ENCODE measurements at places on chromosomes 2 and 18. TPM values are rescaled to one million over a fixed set of nuclear protein-coding genes. Genes with fewer than 3 reads are reported as not detected.

The PMAIP1 gene
- 17.6 TPM for total RNA-seq

DNA sequence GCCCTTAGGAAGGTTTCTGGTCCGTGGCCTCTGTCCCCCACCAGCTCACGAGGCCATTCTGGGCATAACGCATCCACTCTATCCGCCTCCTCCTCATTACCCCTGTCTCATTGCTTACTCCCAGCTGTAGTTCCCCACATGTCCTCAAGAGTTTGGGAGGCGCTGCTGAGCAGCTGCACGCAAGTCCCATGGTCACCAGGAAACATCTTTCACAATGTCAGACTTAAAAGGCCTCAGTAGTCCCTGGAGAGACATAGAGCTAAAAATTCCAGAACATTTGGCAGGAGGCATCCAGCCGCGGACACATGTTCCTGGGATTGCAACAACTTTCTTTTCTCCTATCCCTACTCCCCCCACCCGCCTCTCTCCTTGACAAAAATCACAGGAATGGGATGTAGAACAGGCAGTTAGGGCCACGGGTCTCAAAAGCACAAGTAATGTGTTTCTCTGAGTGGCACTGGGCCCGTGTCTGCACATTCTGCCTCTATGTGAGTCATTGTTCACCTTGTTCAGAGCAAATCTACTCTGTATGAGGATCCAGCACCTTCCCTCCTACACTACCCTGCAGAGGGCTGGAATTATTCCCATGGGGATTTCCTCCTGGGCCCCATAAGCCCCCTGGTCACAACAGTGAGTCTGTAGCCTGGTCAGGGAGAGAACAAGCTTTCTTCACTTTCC is 8.1 kb downstream of the LBH start:
- DNase-seq: peak; percentile 89

- no peak for DNase-seq
Measured at GRCh38 chr2:240041363-240041762, 11.1 kb upstream of the OR6B2 start.

DNA sequence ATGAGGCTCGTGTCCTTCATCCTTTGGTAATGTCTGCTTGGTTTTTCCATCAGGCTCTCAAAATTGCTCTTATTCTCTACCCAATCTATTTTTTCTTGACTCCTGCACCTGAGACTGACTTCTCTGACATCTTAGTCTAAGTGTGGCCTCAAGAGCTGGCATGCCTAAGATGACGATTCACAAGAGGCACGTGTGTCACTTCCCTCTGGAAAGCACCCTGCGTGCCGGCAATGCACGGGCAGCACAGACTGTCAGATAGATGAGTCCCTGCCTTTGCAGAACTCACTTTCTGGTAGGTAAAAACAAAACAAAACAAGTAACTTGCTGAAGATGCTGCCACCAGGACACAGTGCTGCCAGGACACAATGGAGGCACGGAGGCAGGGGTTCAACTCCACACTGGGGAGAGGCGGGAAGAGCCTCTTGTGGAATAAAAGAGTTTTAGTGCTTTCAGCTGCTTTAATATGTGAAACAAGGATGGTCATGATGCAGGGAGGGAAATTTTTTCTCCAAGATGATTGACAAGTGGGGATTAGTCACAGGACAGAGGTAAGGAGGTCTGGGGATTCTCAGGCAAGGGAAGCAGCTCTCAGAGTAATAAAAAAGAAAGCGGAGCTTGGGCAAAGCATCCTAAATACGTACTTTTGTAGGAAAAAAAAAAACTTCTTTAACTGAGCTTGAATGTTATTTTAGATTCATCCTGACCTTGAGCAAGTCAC is 27.3 kb downstream of the CYB5A start:
- DNase-seq: no peak

DNA sequence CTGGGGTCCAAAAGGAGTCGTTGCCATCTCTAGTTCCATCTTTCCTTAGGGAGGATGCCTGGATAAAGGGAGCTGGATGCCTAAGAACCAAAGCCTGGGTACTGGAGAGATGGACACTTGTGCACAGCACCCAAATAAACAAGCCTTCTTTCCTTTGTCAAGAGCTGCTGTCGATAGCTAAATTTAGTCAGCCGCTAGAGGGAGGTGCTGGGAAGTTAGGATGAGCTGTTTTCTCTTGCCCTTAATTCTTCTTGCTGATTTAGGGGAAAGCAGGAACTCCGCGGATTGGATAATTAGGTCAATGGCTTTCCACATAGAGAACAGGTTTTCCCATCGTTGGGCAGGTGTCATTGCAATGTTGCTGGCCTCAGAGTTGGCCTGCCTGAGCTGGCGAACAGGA is 30.9 kb upstream of the SERPINB12 start:
- DNase-seq: no peak

GRCh38 chr2:235080101-235080500 is 128.3 kb downstream of the SH3BP4 start:
- DNase-seq: no peak

DNA sequence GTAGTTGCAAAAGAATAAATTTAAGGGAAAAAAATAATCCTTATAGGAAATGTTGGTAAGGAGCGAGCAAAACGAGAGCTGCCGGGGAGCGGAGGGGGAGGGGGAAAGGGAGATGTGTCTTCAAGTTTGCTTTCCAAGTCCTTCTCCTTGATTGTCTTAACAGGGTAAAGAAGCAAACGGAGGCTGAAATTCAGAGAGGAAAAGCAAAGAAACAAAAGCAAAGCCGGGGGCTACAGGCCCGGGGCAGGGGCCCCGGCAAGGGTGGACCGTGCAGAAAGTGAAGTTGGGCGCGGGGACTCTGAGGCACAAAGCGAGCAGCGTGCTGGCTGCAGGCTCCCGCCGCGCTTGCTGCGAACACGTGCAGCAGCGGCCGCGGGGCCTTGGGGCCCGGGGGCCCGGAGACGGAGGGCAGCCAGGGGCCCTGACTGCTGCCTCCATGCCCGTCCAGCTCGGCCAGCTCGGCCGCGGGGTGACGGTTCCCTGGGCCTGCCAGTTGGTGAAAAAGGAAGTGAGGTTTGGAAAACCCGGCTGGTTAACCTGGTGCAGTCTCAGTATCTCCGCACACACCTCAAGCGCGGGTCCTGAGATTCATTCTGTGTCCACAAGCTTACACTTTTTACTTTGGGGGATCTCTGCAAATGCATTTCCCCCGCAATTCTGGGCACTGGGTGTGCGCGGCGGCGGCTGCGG is 4.1 kb downstream of the BCL11A start:
- no peak for DNase-seq

GRCh38 chr2:11697103-11697871 is 27.3 kb upstream of the NTSR2 start:
- no peak for DNase-seq

GRCh38 chr2:223586261-223586660 is 15.9 kb downstream of the SCG2 start:
- DNase-seq: no peak

The LOXHD1 gene
- not detected for total RNA-seq

DNA sequence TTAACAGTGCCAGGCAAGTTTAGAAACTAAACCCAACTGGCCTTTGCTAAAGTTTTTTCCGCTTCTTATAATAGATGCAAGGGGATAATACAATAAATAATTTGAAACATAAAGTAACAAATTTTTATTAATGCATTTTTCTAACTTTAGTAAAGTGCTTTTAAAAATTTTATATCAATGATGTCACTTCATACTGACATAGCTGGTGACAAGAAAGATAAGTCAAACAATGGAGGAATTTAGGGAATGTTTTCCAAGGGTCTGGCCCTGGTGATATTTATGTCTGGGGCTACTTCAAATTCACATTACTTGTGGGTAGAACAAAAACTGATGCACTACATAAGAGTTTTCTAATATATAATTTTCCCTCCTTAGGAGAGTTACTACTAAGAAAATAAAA is 61.2 kb upstream of the CBLN2 start:
- DNase-seq: no peak

DNA sequence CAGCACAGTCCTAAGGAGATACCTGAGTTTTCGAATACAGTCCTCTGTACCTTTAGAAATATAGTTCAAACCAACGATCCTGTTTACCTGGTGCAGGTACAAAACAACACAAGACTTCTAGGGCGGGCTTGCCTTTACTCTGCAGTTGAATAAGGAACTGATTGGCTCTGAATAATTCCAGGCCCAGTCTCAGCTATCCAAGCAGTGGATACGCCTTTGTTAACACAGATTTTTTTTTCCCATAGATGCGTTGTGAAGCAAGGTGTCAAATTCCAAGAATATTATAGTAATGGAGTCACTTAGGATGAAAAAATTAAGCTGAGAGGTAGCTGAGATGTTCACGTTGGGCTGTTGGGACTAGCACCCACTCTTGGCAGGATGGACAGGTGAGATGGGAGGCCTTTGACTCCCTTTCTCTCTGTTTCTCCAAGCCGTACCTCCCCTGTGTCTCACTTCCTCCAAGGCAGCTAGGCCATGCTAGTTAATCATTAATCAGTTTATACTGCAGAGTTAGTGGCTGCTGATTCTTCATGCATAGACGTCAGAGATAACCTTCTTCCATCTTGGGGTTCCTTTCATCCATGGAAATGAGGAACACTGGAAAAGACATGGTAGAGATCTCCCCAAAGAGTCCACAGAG is 380.8 kb upstream of the ACVR2A start:
- DNase-seq: no peak

- DNase-seq: no peak
Measured at GRCh38 chr2:177501186-177501585, 108.6 kb downstream of the AGPS start.

DNA sequence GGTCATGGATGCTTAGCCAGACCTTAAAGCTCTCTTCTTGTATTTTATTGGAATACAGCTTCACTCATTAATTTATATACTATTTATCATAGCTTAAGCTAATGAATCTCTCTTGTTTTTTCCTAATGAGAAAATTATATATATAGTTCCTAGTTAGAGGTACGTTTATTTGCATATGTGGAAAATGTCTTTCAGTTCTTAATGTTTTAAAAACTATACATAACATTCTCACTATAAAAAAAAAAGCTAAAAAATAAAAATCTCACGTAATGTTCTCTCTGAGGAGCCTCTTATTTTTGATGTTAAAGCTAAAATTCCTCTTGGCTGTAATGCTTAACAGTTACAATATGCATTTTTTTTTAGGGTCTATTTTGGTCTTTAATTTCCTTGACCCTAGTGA is 16.6 kb downstream of the UGP2 start:
- DNase-seq: no peak

The SH2D6 gene
- total RNA-seq: 0.36 TPM

DNA sequence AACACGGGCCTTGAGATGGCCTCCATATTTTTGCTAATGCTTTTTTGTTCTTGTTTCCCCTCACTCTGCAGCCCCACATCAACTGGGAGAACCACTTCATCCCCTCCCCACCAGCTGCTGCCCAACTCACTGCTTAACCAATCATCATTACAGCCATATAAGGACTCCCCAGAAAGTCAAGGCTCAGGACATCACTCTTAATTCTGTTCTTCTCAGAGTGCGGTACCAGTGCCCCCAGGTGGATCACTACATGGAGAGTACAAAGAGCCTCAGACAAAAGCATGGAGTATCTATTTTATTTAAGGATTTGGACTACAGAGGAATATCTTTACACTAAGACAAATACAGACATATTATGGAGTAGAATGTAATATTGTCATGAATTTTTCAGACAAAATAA is 340.6 kb downstream of the PAX3 start:
- no peak for DNase-seq

Measured in K562 (cell line).